Skin of body (tissue), 3 donors: ENCODE measurements at places on chromosomes 13 and 19.
A peak's percentile ranks its signal among the peaks of the same experiment; 100 is the strongest.

DNA sequence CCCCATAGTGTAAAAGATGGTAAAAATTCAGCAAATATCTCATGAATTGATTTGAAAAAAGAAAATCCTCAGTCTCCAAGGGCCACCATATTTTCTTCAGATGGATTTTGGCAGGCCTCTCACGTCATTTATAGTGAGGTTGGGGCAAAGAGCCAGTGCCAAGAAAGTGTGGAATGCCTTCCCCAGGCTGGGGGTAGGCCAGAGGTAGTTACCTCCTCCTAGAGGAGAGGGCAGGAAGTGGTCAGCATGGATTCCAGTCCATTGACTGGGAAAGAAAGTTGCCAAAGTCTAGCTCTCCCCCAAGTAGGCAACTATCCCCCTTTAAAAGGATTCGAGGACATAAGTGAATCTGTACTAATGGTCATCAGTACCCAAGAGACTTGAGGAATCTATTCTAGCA, 68.4 kb upstream of the KCTD4 start:
- DNase-seq = no peak

DNA sequence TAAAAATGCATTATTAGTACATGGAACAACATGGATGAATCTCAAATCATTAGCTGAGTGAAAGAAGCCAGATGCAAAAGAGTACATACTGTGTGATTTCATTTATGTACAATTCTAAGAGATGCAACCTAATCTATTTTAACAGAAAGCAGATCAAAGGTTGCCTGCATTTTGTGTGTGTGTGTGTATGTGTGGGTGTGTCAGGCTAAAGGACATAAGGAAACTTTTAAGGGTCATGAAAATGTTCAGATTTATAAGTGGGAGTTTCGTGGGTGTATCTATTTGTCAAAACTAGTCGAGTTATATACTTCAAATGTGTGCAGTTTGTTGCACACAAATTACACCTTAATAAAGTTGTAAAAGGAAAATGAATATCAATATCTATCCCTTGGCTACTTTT, 17.9 kb upstream of the NEK3 start:
- DNase-seq = no peak

GRCh38 chr13:51158365-51158764, 47.3 kb upstream of the C13orf42 start:
- no peak for DNase-seq

- no peak for DNase-seq
Observed at GRCh38 chr19:28492621-28493020, 720.3 kb downstream of the UQCRFS1 start.

DNA sequence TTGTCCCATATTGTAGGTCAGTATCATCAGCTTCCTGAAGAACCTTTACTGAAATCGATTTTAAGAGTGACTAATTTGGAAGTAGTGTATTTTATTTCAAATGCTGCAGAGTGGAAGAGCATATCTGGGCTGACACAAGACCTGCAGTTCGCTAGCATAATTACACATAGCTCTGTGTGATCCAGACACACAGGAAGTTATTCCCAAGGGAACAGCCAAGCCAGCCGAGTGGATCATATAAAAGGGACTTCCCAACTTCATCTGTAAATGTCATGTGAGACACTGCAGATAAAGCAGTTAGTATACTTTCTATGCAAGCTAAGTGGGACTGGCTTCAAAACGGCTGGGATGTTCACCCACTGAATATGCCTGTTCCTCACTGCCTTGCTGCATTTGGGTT, 760.4 kb downstream of the SLITRK1 start:
- DNase-seq = no peak

DNA sequence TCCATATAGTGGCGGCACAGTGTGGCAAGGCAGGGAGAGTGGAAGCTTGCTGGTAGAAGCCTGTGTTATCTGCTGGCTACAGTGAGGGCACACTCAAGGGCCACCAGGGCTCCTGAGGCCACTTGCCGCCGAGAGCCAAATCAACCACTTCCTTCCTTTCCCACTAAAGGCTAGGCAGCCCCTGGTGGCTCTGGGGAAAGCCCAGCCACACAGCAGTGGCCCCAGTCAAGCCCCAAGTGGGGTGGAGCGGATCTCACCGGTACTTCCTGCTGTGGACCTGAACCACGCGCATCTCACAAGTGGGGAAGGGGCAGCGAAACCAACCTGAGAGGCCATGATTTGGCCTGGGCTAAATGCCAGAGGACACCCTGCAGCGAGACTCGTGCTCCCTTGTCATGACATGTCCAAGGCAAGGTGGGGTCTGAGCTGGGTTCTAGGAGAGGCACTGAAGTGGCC, 21.9 kb upstream of the SLC35E1 start:
- no peak for DNase-seq

DNA sequence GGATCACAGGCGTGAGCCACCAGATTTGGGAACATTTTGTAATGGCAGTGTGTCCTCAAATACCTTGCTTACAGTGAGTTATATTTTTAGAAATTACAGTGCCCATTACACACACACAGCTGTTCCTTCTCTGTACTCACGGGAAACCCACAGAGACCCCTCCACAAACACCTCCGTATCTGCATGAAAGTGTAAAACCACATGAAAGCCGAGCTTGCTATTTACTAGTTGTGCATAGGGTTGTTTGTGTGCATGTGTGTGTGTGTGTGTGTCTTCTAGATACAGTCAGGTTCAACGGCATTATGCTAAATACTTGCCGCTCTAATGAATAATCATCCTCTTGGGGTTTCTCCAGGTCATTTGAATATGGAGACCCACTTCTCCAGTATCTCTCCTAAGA, 22.3 kb upstream of the LILRA2 start:
- no peak for DNase-seq

DNA sequence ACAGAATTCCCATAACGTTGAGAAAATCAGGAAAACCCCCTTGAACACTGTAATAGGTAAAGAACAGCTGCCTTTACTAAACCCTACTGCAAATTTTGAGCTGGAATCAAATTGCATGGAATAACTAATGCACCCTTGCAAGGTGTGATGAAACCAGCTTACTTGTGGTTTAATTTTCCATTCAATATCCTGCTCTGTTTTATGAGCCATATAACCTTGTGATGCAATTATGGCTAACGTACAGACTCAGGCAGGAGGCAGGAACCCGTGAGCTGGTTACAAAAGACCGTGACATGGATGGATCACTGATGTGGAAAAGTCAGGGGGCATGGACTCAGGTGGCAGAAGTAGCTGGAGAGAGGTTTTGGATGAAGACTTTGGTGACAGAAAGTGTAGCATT, 438.6 kb downstream of the COG6 start:
- DNase-seq = no peak

GRCh38 chr19:37077501-37077933, 716 bp upstream of the ZNF420 start:
- peak; percentile 49 for DNase-seq

- no peak for DNase-seq
Observed at GRCh38 chr13:70108356-70109105, at the start of gene KLHL1. Gene KLHL1, minus strand, starts transcription at chr13:70108452. Its CDS starts 753 bp downstream, at chr13:70107699.

DNA sequence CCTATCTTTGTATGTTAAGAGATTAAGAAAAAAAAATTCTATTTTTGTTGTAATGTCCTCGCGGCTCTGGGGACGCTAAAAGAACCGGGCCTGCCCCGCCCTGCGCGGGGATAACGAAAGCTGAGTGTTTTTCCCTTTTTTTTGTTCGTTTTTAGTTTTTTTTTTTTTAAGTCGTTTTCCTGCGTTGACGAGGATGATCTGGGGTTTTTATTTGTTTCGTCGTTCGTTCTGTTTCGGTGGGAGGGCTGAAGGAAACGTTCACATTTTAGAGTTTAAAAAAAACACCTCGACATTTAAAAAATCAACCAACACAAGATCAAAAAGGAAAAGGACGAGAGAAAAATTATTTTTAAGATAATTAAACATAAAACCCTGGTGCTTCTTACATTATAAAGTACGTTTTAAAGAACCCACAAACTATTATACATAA, 5.6 kb downstream of the LYL1 start:
- no peak for DNase-seq

DNA sequence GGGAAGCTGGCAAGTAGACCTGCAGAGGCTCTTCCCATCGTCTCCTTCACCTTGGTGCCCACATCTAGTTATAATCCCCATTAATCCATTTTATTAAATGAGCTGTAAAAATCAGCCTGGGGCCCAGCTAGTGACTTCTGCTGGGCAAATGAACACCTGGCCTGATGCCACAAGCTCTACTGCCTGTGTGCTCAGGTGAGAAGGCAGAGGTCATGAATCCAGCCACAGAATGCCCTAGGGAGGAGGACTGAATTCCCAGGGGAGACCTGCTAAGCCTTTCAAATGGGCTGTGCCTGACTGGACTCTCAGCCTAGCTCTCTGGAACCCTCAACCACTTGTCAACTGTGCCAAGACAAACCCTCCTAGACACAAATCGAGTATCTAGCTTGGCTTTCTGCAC, 74.0 kb downstream of the PDS5B start:
- no peak for DNase-seq

DNA sequence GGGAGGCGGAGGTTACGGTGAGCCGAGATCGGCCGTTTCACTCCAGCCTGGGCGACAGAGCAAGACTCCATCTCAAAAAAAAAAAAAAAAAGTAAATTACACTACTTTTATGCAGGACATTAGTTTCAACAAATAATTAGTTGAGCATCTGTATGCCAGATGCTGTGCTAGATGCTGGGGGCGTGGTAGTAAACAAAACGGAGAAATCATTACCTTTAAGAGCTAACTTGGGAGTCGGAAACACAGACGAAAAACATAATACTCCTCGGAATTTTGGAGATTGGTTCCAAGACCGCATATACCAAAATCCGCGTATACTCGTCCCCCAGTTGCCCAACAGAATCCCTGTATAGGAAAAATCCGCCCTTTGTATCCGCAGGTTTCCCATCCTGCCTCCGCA, 1.3 kb upstream of the DUS3L start:
- DNase-seq = no peak

GRCh38 chr13:76512721-76513145, 373.5 kb downstream of the KCTD12 start:
- peak; percentile 13 for DNase-seq

DNA sequence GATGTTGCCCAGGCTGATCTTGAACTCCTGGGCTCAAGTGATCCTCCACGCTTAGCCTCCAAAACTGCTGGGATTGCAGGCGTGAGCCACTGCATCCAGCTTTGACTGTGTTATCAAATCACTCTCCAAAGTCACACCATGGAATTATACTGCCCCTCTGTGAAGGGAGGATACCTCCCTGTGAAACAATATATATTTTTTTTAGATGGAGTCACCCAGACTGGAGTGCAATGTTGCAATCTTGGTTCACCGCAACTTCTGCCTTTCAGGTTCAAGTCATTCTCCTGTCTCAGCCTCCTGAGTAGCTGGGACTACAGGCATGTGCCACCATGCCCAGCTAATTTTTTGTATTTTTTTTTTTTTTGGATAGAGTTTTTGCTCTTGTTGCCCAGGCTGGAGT, 7.7 kb downstream of the TYK2 start:
- no peak for DNase-seq

GRCh38 chr13:54287062-54287764, 1258.6 kb downstream of the OLFM4 start:
- DNase-seq = no peak

DNA sequence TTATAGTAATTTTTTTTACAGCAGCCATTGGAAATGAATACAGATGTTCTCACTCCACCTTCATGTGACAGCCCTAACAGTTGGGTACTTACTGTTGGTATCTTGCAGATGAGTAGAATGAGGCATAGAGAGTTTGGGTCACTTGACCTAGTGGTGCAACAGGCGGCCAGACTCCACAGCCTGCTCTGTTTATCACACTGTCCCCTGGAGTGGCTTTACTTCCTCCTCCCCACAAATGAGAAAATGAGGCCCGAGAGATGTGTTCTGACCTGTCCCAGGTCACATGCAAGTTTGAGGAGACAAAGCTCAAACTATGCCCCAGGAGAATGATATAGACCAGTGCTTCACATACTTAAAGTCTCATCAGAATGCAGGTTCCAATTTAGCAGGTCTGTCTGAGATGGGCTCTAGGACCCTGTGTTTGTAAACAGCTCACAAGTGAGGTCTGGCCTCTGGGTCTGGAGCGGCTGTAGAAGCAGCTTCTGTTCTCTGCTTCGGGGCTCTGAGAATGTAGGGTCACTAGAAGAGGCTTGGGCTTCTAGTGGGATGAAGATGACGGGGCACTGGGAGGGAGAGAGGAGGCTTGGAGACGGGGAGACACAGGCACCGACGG, 37.4 kb upstream of the RCBTB2 start:
- no peak for DNase-seq

DNA sequence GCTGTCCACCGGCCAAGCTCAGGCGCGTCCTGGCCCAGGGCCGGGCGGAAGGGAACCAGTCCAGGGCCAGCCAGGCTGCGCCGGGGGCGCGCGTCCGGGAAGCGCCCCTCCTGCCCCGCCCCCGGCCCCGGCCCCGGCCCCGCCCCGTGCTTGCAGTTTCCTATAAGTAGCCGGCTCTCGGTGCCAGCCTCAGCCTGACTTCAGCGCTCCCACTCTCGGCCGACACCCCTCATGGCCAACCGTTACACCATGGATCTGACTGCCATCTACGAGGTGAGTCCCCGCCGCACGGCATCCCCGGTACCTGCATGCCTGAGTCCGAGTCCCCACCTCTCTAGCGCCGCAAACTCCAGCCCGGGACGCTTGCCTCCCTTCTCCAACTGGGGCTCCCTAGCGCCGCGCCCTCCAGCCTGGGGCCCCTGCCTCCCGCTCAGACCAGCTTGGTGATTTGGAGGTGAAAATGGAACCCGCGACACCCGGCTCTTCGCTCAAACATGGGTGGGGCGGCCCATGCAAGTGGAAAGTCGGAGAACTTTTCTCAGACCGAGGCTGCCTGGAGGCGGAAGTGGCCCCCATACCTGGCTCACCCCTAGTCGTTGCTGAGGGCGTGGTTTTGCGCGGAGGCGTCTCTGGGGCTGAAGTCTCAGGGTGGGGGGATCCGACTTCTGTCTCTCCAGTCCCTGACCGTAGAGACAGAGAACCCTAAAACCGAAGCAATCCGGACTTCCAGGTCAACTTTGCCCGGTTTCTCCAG, at the start of gene ZFP36:
TSS of gene ZFP36 (plus strand) at position 192 of the 754 bp plus-strand sequence. CDS start at position 250, 58 bp downstream.
- peak; percentile 82 for DNase-seq

- DNase-seq = no peak
Observed at GRCh38 chr13:98187965-98188261, 10.8 kb upstream of the RNF113B start.

DNA sequence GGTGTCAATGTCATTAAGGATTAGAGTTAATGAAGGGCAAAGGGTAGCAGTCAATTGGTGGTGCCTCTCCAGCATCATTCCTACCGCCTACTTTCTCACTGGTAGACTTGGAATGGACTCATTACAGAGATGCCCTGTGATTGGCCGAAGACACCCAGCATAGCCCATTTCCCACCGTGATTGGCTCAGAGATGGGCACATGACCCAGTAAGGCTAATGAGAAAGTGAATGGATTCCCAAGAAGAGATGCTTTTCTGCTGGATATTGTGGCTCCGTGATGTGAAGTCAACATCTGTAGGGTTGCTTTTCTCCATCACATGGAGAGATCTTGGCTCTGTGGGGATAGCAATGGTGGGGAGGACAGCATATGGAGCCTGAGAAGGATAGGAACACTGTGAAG, 11.6 kb downstream of the VSIG10L start:
- DNase-seq = no peak

DNA sequence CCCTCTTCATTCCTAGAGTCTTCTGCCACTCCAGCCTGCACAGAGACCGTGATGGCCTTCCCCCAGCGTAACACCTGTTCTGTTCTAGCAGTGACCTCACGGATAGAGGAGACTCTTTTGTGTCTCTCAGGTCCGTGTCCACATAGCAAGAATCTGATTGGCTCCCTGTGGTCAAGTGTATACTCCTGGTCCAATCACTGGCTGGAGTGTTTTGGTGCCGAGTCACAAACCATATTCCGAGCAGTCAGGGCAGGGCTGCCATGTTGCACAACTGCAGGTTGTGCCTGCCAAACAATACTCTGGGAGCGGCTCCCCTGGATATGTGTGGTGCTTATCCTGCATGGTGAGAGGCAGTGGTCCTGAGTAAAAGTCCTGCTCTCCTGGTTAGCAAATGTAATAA, 402.4 kb downstream of the KCNRG start:
- DNase-seq = no peak
